ENCODE measurements at places on chromosomes 1 and 21.

DNA sequence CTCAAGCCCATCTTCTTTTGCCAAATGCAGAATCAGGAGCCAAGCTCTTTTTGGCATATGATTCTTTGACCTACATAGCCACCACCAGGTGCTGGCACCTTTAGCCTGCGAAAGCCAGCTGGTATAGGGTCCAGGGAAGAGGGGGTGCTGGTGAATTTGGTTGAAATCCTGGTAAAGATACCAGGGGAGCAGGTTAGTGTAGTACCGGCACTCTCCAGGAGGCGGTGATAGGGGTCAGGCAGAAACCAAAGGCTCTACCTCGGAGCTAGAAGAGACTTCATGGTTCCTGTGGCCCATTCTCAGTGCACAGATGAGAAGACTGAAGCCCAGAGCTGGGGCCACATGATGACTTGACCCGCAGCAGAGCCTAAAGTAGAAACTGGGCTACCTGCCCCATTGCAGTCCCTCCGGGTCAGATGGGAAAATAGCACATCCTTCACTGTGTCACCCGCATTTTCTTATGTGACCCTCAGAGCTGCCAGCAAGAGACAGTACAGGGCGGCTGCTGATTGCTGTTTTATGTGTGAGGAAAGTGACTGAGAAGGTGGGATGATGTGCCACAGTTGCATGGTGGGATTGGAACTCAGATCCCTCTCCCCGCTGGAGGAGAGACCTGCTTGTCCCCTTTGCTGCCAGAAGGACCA is 36.0 kb upstream of the IL19 start:
- peak; percentile 66 for DNase-seq

DNA sequence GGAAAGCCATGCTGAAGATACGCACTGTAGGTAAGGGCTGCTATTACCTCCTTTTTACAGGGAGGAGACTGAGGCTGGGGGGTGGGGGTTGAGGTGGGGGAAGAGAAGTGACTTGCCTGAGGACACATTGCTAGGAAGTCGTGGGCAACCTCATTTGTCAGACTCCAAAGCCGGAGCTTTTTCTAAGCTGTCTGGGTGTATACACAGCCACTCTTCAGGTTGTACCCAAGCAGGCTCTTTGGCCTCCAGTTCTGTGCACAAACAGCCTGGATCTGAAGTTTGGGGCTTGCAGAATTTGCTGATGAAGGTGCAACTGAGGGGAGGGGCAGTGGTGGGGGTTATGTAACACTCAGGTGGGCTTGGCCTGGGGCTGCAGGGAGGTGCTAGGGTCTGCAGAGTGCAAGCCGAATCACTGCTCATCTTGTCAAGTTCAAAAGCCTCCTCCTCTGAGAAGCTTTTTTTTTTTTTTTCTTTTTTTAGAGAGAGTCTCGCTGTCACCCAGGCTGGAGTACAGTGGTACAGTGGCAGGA is 16.9 kb downstream of the TINAGL1 start:
- DNase-seq, result no peak

DNA sequence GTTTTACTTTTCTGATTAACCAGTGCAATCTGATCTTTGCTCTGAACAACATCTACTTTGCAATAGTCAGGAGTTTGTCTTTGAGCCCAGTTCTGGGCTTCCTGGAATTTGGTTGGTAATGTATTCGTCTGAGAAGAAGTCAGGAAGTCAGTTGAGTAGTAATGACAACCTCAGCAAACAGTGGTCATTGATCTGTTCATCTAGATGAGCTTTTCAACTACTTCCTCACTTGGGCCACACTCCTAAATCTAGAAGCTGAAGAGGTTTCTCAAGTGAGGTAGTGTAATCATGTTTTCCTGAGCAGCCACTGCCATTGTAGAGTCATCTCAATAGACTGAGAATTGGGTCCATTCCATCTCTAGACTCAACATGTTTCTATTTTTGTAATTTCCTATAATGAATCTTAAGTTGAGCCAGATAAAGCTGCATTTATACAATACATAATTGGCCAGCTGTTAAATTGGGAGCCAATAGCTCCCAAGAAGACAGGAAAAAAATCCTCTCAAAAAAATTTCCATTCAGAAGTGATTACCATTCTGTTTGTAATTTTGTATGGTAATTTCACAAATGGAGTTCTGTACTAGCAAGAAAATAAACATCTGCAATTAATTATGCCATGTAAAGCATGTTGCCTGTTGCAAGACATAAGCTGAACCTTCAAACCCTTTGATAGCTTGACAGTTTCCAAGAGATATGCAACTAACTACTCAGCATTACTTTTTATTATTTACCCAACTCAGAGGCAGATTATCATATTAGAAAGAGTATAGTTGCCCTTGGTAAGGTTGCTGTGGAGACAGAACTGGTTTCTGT is 49.6 kb downstream of the WDR64 start:
- no peak for DNase-seq

DNA sequence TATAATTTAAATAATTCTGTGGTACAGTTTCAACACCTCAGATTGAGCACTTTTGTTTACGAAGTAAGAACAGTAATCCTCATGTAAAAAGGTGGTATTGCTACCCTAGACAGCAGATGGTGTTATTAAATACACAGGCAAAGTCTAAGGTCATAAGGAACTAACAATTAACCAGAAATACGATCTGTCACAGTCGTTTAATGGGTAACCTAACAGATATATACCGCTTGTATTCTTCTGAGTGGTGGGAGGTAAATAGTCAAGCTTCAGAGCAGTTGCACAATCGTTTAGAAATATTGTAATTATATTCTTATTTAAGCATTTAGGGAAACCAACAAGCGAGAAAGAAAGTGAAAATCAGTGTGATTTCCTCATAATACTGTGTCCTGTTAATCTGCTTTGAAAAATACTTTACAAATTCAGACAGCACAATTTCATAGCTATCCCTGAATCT is 9.8 kb upstream of the IRF2BP2 start:
- no peak for DNase-seq

DNA sequence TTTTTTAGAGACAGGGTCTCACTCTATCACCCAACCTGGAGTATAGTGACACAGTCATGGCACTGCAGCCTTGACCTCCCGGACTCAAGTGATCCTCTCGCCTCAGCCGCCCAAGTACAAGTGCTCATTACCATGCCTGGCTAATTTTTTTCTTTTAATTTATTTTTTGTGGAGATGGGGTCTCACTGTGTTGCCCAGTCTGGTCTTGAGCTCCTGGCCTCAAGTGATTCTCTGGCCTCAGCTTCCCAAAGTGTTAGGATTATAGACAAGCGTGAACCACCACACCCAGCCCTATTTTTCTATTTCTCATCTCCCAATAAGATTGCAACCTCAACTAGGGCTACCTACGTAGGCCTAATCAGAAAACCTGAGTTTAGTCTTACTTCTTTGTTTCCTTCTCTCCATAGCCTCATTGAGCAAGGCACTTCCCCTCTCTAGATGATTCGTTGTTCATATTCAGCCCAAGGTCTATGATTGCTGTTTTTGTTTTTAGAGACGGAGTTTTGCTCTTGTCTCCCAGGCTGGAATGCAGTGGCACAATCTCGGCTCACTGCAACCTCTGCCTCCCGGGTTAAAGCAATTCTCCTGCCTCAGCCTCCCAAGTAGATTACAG is 1.1 kb upstream of the KPNA6 start:
- DNase-seq, result no peak

DNA sequence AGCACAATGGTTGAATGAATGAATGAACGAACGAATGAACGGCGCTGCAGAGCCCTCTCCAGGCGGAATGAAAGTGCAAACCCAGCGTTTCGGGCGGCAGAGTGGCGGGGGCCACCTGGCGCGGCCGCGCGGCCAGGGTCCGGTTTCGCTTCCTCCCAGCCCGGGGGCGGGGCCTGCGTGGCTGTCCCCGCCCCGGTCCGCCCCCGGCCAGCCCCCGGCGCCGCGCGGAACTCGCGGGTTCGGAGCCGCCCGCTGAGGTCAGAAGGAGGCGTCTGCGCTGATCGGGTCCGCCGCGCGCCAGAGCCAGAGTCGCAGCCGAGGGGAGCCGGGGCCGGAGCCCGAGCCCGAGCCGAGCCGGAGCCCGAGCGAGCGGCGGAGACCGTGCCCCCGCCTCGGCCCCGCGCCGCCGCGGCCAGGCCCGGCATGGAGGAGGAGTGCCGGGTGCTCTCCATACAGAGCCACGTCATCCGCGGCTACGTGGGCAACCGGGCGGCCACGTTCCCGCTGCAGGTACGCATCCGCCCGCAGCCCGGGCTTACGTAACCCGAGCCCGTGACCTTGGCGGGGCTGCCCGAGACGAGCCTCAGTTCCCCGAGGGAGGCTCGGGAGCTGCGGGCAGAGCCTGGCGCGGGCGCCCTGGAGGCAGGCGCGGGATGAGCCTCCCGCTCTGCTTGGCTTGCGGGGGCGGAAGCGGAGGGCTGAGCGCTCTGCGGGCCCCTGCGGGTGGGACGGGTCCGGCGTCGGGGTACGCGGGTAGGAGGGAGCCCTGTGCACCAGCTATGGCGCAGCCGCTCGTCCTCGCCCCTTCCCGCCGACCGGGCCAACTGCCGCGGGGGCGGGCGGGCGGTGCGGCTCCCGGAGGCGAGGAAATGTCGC is at the start of gene PDXK:
TSS of gene PDXK (plus strand) at position 258 of the 876 bp plus-strand sequence. CDS start at position 424, 166 bp downstream.
- peak; percentile 97 for DNase-seq

- no peak for DNase-seq
These were observed 13.8 kb downstream of the UBASH3A start for GRCh38 chr21:42417533-42417932.
